Activated T-helper 2 cell treated with anti-CD3 and anti-CD28 coated beads, Interferon-gamma antibody, Interleukin-2, Interleukin-4, amounts not matched to agents 10 μg/mL and 5 μg/mL and 100 μg/mL, durations not matched to agents 14 hours and 24 hours and 36 hours (primary cell): ENCODE measurements at places on chromosomes 3 and 15. TPM values are rescaled to one million over a fixed set of nuclear protein-coding genes. Genes with fewer than 3 reads are reported as not detected.

ARGFX gene
- total RNA-seq = not detected in 2 replicates

PP2D1 gene
- total RNA-seq = not detected in 2 replicates

CA12 gene
- 0.46 TPM in 2 replicates for total RNA-seq

FBXW12 gene
- 0.14 TPM in 1 of 2 replicates, not detected in the other for total RNA-seq

MITF gene
- 0.07 and 0.28 TPM in 2 replicates for total RNA-seq

MKRN3 gene
- total RNA-seq = 1.0 and 1.9 TPM in 2 replicates

C3orf22 gene
- total RNA-seq = not detected in 2 replicates
